ENCODE measurements at places on chromosomes 2 and 18.

GRCh38 chr2:11824901-11825828 lies 78.7 kb downstream of the LPIN1 start:
- no peak for DNase-seq

- no peak for DNase-seq
Measured at GRCh38 chr2:121220995-121221394, 64.0 kb downstream of the TFCP2L1 start.

DNA sequence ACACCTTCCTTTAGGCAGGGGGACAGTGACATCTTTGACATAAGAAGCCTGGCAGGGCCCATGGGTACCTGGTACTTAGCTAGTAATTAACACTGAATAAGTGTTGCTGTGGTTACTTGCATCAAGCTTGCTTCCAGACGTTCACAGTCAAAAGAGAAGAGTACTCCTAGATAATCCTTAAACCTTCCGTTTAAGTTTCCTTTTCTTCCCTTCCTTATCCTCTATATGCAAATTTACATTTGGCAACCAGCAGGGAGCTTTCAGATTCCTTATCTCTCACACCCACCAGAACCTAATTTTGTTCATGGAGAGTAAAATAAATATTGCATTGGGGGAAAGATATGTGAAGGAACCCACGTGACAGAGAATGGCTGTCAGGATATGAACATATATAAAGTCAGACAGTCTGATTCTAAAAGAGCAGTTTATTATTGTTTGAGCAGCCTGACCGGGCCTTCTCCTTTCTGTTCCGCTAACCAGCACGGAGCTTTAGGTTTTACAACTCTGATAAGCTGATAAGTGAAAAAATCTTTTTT lies 7.8 kb upstream of the RAB31 start:
- no peak for DNase-seq

DNA sequence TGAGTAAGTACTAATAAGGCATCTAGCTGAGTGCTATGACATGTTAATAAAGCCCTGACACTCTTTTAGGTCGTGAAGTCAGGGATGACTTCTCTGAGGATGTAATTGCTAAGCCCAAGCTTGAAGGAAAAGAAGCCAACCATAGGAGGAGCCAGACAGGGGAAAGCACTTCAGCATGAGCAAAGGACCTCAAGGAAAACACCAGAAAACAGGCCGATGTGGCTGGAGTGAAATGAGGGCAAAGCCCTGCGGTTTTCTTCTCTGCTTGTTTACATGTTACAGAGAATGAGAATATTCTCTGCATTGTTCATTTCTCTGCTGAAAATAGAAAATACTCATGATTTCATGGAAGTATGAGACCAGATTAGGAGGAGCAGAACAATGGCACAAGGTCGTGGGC lies 112.5 kb upstream of the ARHGAP28 start:
- no peak for DNase-seq

DNA sequence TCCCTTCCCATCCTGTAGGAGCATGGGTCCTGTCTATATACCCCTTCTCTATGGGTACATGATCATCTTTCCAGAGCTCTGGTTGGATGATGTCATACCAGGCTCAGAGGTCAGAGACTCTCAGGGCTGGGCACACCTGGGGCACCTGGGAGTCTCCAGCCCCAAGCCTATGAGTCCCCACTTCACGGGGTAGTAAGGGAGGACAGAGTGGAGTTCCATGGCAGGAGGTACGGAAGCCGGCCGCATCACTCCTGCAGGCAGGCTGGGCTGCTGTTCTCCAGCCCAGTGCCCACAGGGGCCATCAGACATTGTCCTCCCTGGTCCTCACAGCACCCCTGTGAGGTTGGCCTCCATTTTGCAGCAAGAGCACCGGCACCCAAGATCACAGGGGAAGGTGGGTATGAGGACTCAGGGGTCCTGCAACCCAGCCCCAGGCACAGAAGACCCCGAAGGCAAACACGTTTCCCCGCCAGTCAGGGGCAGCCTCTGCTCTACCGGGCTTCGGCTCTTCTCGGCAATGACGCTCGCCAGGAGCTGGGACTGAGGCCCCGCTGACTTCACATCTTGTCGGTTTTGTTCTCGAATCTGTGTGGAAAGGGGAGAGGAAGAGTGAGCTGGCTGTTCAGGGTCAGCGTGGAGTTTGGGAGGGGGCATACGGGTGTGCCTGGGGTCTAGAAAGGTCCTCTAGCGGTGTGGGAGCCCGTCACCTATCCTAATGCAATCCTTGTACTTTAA lies 91.5 kb downstream of the ADD2 start:
- no peak for DNase-seq

DNA sequence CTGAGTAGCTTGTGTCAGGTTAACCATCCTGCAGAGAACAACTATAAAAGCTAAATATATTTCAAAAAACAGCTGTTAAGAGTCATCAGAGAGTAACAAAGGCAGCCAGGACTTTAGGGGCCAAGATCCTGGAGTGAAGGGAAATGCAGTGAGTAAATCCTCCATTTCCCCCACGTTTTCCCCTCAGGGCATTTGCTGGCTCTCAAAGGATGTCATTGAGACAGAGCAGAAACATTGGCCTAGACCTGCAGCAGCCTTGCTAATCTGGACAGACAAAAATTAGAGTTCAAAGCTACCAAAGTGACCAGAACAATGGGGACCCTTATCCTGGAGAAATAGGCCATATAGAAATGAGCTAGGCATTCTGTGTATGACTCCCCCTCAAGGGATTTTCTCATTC lies 21.1 kb upstream of the KLHL29 start:
- DNase-seq = no peak

- peak; percentile 34 for DNase-seq
Measured at GRCh38 chr2:230974096-230974913, 21.6 kb upstream of the SPATA3 start.

- no peak for DNase-seq
Measured at GRCh38 chr2:240388471-240389301, 46.8 kb upstream of the GPC1 start.

DNA sequence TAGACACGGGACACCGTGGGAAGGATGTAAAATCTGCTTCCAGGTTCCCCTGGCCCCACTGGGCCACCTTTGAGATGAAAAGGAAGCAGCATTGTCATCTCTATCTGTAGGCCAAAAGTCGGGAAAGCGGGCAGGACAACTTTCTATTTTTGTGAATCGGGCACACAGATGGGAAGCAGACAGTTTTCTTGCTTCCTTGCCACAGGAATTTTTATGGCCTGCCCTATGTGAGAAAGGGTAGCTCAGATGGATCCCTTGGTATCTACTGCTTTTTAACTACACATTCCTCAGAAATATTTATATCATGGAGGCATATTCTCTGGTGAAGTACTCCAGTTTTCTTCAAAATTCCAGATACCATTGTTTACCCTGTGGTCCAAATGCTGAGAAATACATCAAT lies 735.5 kb downstream of the CBLN2 start:
- no peak for DNase-seq

GRCh38 chr2:137769406-137769805 lies 194.9 kb upstream of the HNMT start:
- no peak for DNase-seq

- DNase-seq = no peak
Measured at GRCh38 chr2:211351987-211352386, 795.6 kb downstream of the CPS1 start.

- no peak for DNase-seq
Measured at GRCh38 chr2:112776113-112776512, 8.2 kb downstream of the IL1A start.

DNA sequence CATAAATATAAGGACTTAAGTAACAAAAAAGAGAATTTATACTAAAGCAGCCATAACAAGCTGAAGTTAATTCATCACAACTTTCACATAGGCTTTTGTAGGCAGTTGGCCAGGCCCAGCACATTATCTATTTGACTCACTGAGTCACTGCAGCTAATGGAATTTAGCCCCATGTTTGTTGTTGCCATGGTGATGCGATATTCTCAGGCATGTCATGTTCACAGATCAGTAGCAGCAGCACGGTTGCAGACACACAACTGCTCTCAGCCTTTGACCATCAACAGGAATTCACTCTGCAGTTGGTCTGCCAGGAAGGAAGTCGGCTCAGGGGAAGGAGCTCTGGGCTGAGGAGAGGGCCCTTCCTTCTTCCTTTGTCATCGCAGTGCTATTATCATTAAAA lies 639.8 kb downstream of the TMEM182 start:
- DNase-seq = no peak

GRCh38 chr18:47975105-47975504 lies 44.6 kb upstream of the SMAD2 start:
- no peak for DNase-seq

DNA sequence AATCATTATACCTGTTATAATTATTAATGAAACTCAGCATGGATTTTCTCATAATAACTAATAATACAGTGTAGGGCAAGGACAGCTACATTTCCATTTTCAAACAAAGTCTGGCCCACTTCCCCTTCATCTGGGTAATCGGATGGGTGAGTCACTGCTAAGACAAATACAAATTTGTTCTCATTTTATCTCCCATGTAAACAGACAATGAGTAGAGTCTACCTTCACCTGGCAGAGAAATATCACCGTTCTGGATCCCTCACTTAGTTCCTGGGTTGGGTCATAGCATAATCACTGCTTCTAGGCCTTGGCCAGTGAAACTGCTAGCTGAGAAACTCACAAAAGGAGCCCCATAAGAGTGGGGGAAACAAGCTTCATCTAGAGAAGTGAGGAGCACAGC lies 9.2 kb downstream of the CNTNAP5 start:
- DNase-seq = no peak

- no peak for DNase-seq
Measured at GRCh38 chr2:62570861-62571698, 65.1 kb upstream of the TMEM17 start.

DNA sequence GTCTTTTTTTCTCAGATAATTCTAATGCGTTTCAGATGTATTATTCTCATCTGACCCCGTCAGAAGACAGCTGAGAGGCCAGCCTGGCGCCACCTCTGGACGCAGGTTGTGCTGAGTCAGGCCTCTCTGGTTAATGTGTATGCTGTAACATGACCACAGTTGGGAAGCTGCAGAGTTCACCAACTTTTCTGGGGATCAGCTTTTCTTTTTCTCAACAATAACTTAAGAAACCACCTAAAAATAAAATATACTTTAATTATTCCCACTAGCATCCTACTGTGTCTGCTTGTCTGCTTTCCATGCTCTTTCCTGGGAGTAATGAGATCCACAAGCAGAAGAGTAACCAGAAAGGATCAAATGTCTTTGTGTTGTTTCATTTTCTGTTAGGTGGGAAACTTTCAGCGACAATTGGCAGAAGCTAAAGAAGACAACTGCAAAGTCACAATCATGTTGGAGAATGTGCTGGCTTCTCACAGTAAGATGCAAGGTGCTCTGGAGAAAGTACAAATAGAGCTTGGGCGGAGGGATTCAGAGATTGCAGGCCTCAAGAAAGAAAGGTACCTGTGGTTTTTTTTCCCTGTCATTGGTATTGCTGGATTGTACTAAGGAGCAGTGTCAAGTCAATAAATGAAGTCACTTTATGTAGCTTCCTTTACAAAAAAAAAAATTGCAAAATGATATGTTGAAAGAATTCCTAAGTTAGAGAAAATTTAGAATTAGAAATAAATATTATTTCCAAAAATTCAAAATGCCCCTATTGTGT lies 79.8 kb downstream of the CCDC150 start:
- DNase-seq = no peak

DNA sequence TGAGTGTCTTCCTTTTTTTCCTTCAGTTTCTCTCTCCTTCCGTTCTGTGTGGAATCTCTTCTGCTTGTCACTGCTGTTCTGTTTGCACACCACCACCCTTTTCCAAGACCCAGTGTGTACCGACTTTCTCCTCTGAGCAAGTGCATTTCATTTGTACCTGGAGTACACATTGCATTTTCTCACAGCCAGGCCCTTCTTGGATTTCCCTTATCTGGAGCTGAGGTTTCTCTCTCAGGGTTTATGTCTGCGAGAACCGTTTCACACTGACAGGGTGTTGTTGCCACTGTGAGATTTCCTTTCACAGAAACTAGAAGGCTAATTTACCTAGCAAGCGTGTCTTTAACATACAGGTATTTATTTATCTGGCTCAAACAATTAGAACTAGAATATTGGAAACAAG lies 26.2 kb downstream of the NCOA1 start:
- DNase-seq = no peak

GRCh38 chr2:112646791-112647689 lies 1.3 kb downstream of the SLC20A1 start:
- DNase-seq = no peak

DNA sequence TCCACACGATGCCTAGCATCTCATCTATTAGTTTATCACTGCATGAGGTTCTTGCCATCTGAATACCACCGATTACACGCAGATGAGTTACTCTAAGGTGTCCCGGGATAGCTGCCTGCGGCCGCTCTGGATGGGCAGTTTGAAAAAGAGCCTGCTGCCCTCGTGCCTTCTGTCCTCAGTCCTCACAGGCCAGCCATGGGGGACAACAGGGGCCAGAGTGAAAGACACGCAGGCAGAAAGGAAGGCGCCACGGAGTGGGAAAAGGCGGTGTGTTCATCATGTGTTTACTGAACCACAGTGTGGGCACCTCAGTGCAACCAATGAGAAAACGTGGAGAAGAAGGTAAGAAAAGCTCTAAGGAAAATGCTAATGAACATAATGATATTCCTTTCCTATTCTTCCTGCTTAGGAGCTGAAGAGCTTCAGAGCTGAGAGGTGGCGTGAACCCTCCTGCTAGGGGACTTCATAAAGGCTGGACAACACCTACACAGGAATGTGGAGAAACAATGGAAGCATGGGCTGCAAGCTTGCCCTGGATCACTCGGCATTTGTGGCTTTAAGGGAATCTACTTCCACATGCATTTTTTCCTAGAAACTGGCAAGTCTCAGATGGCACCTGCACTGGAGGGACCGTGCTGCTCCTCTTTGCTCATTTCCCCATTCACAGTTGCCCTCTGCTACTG lies 50.9 kb downstream of the CABYR start:
- DNase-seq = no peak

DNA sequence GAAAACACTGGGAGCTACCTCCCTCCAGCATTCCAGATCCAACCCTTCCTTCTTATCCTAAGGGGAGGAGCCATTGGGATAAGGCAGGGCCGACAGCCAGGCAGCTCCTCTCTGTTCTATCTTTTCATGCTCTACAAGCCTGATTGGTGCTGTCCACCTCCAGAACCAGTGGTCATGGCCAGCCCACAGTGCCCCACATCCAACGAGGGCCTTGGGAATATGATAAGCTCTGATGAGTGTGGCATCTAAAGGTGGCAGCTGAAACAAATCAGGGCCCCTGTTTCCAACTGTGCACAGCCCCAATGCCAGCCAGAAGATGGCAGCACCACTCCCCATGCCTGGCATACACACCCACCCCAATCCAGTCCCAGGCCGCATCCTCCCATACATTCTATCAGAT lies 329.3 kb downstream of the C1D start:
- no peak for DNase-seq

GRCh38 chr2:119681203-119681867 lies 2.3 kb downstream of the TMEM177 start:
- no peak for DNase-seq

GRCh38 chr2:229296016-229296415 lies 24.9 kb upstream of the PID1 start:
- DNase-seq = no peak
